ENCODE measurements at places on chromosomes 12 and 14.
A peak's percentile ranks its signal among the peaks of the same experiment; 100 is the strongest.

- DNase-seq = no peak
Measured at GRCh38 chr14:76583805-76584204, 177.5 kb upstream of the VASH1 start.

DNA sequence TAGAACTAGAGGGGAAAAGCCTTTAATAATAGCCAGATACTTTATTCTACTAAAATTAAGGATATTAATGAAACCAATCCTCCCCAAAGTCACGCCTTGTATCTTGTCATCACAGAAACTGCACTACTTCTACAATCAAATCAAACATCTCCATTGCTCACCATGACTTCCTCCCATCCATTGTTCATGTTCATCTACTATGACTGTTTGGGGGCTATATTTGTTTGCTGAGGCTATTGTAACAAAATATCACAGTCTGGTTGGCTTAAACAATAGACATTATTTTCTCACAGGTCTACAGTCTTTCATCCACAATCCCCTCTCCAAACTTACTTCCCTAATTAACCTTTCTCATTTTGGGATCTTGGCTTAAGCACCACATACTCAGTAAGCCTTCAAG lies 193.6 kb upstream of the FSCB start:
- no peak for DNase-seq

- DNase-seq = peak; percentile 15
Measured at GRCh38 chr12:26226629-26227360, 31.4 kb downstream of the SSPN start.

GRCh38 chr12:125079648-125080645 lies 14.7 kb downstream of the AACS start:
- no peak for DNase-seq

DNA sequence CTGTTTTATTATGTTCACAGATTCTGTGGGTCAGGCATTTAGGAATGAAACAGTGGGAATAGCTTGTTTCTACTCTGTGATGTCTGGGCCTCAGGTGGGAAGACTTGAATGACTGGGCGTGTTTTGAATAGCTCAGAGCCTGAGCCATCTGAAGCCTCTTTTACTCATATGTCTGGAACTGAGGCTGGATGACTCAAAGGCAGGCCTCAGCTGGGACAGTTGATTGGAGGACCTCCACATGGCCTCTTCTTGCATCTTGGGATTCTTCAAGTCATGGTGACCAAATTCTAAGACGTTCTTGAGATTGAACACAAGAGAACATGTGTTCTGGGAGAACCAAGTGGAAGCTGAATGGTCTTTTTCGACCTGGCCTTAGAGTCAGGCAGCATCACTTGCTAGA lies 45.8 kb upstream of the TBX3 start:
- no peak for DNase-seq

DNA sequence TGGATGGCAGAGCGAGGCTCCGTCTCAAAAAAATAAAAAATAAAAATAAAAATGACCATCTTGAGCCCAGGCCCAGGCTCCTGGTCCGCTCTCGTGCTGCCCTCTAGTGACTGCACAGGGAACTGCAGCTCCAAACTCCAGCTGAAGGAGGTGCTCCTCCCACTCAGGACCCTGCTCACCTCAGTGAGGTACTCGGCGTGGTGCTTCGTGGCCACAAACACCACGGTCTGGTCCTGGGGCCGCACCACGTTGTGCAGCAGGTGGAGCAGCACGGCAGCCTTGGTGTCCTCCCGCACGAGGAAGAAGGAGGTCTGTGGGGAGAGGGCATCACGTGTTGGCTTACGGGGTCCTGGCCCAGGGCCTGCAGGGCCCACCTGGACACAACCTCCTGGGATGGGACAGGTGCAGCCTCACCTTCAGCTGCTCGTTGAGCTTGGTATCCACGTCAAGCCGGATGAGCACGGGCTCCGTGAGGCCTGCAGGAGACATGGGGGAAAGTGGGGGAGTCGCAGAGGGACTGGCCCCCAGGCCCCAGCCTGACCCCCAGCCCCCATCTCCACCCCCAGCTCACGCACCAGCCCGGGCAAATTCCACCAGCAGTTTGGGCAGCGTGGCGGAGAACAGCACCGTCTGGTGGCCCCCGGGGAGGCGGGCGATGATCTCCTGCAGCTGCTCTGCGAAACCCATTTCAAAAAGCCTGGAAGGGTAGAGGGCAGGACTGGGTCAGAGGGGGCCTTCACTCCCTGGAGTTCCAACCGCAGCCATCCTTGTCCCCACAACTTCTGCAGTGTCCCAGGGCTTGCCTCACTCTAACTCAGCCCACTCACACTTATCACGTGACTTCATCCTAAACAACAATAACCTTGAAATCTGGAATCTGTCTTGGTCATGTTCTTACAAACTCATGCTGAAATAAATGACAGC lies 10.6 kb downstream of the DDX54 start:
- peak; percentile 92 for DNase-seq

DNA sequence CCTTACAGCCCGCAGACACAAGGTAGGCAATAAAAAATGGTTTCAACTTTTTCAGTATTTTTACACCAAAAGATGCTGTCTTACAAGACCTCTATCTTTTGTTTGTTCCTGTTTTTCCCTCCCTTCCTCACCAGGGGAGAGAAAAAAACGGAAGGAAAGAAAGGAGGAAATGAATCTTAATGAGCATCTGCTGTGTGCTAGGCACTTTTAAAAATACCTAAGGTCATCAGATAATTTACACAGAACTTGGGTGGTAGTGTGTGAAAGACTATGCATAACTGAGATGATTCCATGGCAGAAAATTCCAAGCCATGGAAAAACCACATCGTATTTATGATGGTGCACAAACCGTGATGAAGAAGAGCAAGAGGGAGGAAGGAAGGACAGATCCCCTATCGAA lies 121.2 kb downstream of the DIP2B start:
- DNase-seq = no peak

GRCh38 chr14:104229534-104230055 lies 91.2 kb downstream of the KIF26A start:
- DNase-seq = no peak

DNA sequence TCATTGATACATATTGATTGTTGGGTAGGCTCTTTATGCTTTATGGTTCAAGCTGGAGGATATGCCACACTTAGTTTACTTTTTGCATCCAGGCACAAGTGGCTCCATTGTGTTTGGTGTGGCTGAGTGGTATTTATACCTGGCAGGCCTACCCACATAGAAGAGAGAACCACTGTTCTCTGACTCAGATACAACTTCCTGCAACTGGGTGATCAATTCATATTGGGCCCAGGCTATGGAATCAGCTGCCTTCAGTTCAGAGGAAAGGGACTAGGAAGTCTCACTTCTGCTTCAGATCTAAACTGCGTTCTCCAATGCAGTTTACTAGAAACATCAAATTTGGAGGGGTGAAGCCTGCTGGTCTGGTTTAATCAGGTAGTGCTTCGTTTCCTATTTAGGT lies 49.8 kb upstream of the LRRK2 start:
- no peak for DNase-seq

DNA sequence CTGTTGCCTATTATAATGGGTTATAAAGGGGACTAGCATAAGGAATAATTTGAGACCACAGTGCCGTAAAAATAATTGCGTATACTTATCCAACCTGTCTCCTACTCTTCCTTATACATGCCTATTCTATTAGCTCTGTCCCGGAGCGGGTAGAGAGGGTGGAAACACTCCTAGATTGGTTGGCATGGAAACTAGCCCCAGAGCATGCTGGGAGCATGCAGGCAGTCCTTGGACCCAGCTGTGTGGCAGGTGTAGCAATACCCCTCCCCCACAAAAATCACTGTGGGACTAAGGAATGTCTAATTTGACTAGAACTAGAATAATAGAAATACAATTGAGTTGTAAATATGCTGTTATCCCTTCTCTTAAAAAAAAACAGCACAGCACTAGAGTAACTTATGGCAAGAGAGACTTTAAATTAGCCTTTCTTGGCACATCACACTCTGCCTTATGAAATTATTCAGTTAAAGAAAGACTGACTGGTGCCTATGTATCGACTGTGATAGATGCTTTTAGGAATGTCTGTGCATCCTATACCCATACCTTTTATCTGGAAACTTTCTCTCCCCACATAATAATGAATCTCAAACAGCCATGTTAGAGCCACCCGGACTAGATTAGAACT lies 244.0 kb upstream of the DAAM1 start:
- no peak for DNase-seq

DNA sequence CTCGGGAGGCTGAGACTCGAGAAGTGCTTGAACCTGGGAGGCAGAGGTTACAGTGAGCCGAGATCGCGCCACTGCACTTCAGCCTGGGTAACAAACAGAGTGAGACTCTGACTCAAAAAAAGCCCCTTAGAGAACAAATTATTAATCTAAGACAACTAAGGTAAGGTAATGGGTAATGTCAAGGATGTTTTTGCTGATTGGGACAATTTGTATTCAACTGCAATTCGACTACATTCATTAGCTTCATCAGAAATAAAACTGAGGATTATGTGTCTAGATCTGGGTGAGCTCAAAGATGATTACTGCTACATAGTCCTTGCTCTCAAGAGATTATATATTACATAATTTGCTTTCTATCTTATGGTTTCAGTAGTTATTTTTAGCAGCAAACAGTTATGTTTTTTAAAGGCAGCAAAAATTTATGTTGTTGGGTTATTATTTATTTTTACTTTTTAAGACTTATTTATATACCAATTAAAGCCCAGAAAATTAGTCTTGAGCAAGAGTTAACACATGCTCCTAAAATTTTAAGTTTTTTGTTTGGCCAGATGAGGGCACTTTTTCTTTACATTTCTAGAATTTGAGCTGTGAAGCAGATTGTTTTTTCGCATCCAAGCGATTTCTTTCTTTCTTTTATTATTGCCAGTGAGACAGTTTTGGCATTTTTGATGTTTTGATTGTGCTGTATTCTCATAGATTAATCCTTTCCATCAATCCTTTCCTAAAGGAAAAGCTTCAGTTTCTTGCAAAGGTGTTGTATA lies 52.3 kb downstream of the PLEKHA5 start:
- no peak for DNase-seq

DNA sequence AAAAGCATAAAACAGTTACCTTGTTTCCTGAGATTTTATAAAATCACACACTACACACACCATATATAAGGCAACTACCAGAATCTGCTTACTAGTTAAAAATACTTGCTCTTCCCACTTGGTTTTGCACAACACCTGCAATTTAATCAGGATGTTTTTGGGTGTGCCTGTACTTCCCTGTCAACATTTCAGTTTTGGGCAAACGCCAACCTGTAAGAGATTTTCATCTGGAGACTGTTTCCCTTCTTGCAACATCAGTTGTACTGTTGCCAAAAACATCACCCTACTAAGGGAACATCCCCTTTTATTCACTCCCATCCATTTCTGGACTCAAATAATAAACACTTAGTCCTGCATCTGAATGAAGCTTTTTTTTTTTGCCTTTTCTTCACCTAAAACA lies 172.3 kb downstream of the DUSP6 start:
- DNase-seq = no peak
